ENCODE measurements at places on chromosomes 1 and 21. TPM values are rescaled to one million over a fixed set of nuclear protein-coding genes. Genes with fewer than 3 reads are reported as not detected.

FBLIM1 gene
- polyA plus RNA-seq: 39.4 TPM

KRTAP10-5 gene
- not detected for polyA plus RNA-seq

- no peak for DNase-seq
Measured at GRCh38 chr1:72115290-72115689, 167.0 kb downstream of the NEGR1 start.

DNA sequence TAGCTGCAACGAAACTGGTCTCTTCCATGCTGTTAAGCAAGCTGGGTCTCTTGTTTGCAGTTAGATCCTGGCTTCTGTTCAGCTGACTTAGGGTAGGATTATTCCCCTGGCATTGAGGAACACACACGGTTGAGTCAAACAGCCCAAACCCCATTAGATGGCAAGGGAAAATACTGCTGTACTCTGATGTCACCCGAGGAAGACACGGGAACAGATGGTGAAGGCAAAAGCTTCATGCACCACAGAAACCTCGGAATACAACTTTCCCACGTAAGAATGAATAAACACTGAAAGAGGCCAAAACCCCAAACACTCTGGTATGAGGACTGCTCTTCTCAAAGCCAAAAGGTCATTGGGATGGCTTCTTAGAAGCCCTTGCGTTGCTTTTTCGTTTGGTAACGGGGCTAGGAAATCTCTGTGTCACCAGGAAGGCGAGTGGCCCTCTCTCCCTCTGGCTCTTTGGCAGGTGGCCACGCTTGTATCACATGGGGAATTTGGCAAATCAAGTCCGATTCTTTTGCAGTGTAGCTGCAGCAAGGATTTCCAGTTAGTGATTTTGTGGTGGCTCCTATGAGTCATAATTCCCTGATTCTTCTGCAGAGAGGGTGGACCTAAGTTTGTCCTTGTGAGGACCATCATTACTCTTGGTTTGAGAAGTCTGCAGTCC is 16.7 kb upstream of the LYST start:
- peak; percentile 17 for DNase-seq

GRCh38 chr1:179794669-179795068 is 51.6 kb downstream of the FAM163A start:
- no peak for DNase-seq

Measured in A549 (cell line).